ENCODE measurements at places on chromosomes 7 and 10. TPM values are rescaled to one million over a fixed set of nuclear protein-coding genes. Genes with fewer than 3 reads are reported as not detected.

CYP3A5 gene
- total RNA-seq = 1.7 TPM

PKD2L1 gene
- 0.31 TPM for total RNA-seq

DNA sequence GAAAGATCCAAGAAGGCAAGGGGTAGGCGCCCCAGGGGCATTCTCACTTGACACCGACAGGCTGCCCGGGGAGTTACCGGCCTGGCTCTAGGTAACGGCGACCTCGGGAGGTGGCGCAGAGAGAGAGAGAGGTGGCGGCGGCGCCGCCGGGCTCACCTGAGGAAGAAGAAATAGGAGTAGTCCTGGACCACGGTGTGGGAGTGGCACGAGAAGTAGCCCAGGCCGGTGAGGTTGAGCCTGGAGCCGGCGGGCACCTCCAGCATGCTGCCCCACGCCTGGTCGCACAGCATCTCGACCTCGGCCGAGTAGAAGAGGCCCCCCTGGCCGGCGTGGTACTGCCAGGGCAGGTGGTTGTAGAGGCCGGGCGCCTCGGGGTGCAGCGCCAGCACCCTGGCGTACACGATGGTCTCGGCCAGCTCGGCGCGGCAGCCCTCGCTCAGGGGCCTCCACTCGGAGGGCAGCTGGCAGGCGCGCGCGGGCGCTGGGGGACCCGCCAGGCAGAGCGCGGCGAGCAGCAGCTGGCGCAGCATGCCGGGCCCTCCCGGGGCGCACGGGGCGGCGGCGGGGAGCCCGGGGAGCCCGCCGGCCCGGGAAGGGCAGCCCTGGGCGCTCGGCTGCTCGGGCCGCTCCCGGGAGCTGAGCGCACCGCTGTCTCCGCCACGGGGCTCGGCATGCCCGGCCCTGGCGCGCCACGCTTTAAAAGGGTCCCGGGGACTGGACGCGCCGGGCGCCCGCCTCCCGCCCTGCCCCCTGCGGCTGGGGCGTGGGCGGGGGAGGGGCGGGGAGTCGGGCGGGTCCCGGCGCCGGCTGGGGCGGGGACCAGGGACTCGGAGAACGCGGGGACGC, at the start of gene CCDC3:
CCDC3 (minus strand) TSS at position 673 of the 846 bp plus-strand sequence; CDS start at position 530, 143 bp downstream.
- DNase-seq = no peak

MEOX2 gene
- not detected for total RNA-seq

- DNase-seq = no peak
These were observed 44.4 kb downstream of the UNC5B start for GRCh38 chr10:71256661-71257318.

MLXIPL gene
- total RNA-seq = 17.2 TPM

SEMA3E gene
- total RNA-seq = not detected

- no peak for DNase-seq
These were observed 31.4 kb downstream of the SVIL start for GRCh38 chr10:29603223-29603896.

FLNC gene
- total RNA-seq = 0.01 TPM

ZNF25 gene
- total RNA-seq = 1.6 TPM

SLC18A2 gene
- total RNA-seq = not detected

- DNase-seq = no peak
These were observed 182.6 kb upstream of the FEZF1 start for GRCh38 chr7:122487131-122487530.

DNA sequence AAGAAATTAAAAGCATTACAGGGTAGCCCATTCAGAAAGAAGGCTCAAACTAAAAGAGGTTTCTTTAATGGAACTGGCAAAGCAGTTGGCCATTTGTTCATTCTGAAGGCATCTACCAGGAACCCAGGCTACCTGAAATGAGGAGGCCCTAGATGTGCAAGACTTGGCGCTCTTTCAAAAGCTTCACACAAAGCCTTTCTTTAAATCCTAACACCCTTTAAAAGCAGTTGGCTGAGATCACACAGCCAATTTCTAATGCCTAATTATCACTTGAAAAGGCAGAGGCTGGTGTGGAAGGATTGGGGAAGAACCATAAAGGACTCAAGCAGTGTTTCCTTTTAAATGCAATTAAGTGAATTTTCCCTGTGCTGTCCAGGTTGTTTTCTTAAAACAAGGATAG, 23.2 kb downstream of the PPP1R17 start:
- DNase-seq = no peak

All from HepG2 (cell line).